ENCODE measurements at places on chromosomes 11 and 22.

DNA sequence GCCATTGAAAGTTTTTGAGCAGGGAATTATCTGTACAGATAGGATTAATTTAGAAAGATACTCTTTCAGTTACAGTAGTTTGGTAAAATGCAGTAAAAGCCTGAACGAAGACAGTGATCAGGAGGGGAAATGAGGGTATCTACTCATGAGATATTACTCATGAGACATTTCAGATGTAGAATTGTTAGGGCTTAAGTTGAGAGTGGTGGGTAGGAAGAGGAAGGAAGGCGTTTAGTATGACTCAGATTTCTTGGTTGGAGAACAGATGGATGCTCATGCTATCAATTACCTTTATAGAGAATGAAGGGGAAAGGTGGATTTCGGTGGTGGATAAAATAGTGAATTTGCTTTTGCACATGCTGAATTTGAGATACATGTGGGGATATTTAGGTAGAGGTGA lies 15.8 kb downstream of the CCDC81 start:
- DNase-seq: no peak

GRCh38 chr11:83727251-83727650 lies 441.1 kb upstream of the CCDC90B start:
- DNase-seq: no peak

GRCh38 chr22:45502215-45503049 lies at the start of gene FBLN1:
Gene FBLN1, plus strand, starts transcription at chr22:45502883. Its CDS starts 103 bp downstream, at chr22:45502986.
- no peak for DNase-seq

GRCh38 chr22:44347549-44347948 lies 34.8 kb upstream of the SHISAL1 start:
- DNase-seq: no peak

DNA sequence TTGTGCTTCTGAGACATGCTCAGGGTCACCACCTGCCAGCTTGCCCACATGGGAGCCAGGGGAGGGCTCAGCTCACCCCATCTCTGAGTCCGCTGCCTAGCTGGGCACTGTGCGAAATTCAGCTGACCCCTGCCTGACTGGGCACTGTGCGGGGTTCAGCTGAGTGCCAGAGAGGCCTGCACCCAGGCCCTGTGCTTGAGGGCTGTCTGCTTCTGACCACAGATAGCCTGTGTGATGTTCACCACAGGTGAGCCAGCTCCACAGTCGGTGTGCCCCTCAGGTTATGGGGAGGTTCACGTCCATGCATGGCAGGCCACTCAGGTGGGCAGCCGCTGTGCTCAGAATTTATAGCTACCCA lies 84.5 kb upstream of the SUSD2 start:
- no peak for DNase-seq

DNA sequence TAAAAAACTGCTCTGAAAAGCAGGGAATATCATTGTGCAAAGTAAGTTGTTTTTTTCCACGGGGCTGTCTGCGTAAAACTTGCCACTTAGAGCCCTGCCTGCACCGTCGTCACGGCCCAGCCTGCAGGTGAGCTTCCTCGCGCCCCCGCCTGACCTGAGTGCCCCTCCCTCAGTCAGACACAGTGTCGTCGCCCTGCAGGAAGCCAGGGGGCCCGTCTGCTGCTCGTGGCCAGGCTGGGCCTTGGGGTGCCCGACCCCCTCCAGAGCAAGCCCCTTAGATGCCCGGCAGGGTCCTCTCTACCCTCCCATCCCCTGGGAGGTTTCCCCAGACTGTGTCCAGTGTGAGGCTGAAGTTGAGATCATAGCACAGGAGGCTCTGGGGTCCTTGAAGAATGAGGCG lies 31.6 kb downstream of the SBF1 start:
- no peak for DNase-seq

- DNase-seq: no peak
Measured at GRCh38 chr22:27206374-27207133, 549.2 kb downstream of the MIAT start.

- no peak for DNase-seq
Measured at GRCh38 chr11:99192716-99193115, 172.0 kb downstream of the CNTN5 start.

DNA sequence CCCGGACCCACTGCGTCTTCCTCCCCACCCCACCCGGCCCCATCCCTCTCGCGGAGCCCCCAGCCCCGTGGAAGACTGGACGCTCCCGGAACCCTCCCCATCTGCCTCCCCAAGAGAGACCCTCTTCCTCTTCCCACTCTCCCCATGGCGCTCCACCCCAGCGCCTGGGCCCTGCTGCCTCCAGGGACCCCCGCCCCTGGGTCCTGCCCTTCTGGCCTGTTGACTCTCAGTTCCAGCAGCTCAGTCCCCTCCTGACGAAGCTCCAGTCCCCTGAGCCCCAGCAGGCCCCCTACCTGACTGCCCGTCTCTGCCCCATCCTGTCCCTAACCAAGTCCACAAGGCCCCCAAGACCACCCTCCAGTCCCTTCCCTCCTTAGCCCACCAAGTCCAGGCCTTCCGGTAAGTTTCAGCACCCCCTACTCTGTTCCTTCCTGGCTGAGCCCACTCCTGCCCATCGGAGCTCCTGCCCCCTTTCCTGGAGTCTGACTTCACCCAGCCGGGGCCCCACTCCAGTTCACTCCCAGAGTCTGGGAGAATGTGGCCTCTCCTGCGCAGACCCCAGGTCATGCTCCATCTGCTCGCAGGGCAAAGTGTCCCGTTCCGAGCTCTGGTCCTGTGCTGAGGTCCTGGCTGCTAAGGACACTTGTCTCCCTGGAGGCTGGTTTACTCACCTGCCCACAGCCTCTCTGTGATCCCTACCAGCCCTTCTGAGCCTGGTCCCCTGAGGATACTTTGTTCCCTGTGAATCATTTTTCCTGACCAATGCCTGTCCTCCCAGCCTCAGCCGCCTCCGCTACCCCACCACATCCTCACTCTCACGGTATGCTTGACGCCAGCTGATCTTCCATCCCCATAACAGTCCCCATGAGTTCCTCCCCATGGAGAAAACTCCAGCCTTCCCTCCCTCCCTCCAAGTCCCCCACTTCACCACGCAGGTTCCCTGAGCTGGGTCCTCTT lies 722 bp downstream of the IFITM10 start:
- no peak for DNase-seq

DNA sequence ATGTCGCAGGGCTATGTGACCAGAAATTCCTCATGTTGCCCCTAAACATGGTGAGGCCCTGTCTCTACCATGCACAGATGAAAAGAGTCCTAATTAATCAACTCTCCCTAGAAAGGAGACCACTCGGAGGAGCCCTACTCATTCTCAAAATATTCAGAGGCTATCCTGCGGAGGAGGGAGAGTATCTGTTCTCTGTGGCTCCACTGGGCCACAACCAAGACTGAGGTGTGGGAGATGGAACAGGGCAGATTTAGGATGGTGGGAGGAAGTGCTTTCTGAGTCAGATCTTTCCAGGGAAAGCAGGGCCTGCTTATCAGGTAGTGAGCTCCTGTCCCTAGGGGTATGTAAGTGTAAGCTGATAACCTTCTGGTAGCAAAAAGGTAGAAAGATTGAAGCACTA lies 37.0 kb upstream of the PRDM11 start:
- DNase-seq: no peak

DNA sequence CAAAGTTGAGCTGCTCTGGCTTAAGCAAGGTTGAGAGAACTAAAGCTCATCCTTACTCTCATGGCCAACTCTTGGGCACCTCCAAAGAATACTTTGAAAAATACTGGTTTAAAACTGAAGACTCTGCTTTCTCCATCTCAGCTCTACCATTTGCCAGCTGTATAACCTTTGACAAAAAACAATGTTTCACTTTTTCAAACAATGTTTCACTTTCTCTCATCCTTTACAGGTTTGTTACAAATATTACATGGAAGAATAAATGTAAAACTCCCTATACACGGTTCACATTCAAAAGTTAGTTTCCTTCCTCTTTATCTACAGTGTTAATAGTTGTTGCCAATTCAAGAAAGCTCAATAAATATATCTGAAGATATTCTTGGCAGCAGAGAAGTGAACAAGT lies 19.2 kb downstream of the AMBRA1 start:
- no peak for DNase-seq

GRCh38 chr11:71995726-71996291 lies 2.9 kb upstream of the IL18BP start:
- DNase-seq: no peak

DNA sequence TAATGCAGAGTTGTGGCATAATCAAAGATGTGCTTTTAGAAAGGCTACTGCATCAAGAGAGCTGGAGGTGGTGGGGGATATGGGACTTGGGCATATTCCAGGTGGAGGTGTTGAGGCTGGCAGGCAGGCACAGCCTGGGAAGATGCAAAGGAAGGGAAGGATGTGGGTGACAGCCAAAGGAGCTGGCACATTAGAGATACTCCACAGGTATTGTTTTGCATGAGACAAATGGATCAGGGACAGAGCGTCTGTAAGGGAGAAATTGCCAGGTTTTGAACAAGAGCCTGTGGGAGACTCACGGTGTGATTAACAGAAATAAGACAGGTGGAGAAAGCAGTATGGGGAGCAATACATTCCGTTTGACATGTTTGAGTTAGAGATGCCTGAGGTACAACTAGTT lies 263.7 kb downstream of the NELL1 start:
- no peak for DNase-seq

DNA sequence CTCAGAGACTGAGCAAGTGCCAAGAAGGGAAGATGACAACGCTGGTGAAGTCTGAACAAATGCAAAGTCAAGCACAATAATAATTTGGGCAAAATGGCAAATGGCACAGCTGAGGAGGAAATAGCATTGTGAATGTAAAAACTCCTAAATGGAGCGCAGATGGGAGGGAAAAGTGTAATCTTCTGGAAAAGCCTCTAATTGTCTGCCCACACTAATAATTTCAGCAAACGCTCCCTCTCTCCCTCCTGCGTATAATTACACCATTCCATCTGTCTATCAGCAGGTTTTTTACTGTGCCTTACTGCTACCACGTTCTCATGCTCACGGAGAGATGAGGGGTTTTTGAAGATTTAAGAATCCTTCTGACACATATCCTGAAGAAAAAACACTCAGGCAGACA lies 302.6 kb downstream of the KIRREL3 start:
- no peak for DNase-seq

GRCh38 chr11:12785901-12786300 lies 111.7 kb downstream of the TEAD1 start:
- no peak for DNase-seq
